DND-41 (cell line): ENCODE measurements at places on chromosomes 11 and 22.

DNA sequence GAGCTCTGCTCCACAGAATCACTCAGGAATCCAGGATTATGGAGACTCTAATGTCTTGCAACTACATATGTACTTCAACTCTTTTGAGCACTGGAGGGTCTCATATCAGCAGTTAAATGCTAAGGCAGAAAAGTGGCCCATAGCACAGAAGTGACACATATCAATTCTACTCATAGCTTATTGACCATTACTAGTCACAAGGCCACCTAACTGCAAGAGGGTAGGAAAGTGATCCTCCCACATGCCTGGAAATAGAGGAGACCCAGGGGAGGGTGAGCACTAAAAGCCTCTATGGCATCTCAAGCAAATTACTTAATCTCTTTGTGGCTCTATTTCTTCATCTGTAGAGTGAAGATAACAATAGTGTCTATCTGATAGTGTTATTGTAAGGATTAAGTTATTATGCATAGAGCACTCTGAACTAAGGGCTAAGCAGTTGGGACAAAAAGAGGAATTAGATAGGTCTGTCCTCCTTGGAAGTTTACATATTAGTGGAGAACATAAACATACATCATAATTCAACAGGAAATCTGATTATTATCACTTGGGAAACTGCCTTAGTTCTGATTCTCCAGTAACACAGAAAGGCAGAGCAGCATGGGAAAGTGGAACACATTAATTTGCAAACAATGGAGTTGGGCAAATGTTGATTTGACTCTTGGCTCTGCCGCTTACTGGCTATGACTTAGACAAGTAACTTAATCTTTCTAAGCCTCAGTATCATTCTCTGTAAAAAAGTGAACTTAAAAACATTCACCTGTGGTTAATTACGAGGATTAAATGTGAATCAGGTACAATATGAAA, 25.1 kb upstream of the USP47 start:
- no peak for DNase-seq

- no peak for DNase-seq
These were observed 66.3 kb downstream of the ETS1 start for GRCh38 chr11:128520888-128521681.

DNA sequence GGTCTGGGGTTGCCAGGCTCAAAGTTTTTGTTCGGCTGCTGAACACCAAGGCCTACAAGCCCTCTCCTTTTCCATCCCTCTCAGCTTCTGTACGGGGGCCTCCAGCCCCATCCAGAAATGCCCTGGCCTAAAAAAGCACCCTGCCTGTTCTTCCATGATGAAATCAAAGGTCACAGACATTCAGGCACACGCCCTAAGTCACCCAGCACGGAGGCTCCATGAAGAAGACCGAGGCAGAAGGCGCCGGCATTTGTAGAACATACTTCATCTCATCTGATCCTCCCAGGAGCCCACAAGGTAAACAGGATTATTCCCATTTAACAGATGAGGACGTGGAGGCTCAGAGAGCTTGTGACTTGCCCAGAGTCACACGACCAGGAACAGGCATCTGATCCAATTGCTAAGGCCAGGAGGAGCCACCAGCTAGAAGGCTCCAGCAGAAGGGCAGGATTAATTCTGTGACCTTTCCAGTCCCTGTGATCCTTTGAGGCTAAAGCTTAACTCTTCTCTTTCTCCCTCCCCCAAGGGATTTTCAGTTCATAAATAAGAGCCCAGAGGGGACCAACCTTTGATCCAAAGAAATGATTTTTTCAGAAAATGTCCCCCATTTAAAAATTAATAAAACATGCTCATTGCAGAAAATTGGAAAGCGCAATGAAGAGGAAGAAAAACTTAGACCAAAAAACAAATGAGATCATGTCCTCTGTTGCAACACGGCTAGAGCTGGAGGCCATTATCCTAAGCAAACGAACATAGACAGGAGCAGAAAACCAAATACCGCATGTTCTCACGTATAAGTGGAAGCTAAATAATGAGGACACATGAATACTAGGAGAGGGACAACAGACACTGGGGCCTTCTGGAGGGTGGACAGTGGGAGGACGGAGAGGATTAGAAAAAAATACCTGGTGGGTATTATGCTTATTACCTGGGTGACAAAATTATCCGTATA, 38.7 kb downstream of the CYTH4 start:
- no peak for DNase-seq

GRCh38 chr11:26916805-26917204, 77.1 kb upstream of the FIBIN start:
- no peak for DNase-seq

GRCh38 chr11:23687991-23688390, 808.9 kb upstream of the LUZP2 start:
- DNase-seq, result no peak
